ENCODE measurements at places on chromosomes 4 and X.
A peak's percentile ranks its signal among the peaks of the same experiment; 100 is the strongest.

- DNase-seq: peak; percentile 7
Measured at GRCh38 chr4:54320826-54321685, 92.0 kb downstream of the PDGFRA start.

DNA sequence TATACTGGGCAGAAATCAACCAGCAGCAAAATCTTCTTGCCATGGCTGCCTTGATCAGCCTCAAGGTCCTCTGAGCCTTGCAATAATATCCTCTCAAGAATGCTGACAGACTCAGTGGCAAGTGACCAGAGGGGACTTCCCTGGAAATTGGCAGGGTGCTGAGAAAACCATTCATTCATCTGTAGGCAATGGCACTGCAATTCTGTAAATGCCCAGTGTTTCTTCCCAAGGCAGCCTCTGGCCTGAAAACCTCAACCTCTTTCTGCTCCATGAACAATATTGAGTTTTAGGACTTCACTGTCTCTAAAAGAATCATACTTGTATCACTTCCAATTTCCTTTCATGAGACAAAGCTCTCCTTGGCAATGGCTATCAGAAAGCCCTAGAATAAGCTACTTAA lies 754.3 kb upstream of the TENM3 start:
- DNase-seq: peak; percentile 69

- peak; percentile 42 for DNase-seq
Measured at GRCh38 chr4:19739101-19739651, 512.5 kb upstream of the SLIT2 start.

DNA sequence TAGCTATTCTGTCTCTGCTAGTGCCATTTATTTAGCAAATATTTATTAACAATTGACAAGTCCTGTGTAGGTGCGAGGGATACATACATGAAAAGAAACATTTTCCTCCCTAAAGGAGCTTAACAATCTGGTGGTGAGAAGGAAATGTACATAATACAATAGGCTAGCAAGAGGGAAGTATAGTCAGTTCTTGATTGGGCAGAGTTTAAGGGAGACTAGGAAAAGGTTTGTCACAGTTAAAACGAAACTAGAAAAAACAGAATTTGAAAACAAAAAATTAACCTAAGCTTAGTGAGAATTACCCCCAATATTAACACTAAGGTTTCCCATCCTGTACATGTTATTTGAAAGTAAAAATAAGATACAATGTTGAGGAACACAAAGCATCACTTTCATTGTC lies 8.6 kb upstream of the MAML3 start:
- DNase-seq: no peak

- peak; percentile 16 for DNase-seq
Measured at GRCh38 chr4:148094149-148094548, 348.1 kb downstream of the NR3C2 start.

DNA sequence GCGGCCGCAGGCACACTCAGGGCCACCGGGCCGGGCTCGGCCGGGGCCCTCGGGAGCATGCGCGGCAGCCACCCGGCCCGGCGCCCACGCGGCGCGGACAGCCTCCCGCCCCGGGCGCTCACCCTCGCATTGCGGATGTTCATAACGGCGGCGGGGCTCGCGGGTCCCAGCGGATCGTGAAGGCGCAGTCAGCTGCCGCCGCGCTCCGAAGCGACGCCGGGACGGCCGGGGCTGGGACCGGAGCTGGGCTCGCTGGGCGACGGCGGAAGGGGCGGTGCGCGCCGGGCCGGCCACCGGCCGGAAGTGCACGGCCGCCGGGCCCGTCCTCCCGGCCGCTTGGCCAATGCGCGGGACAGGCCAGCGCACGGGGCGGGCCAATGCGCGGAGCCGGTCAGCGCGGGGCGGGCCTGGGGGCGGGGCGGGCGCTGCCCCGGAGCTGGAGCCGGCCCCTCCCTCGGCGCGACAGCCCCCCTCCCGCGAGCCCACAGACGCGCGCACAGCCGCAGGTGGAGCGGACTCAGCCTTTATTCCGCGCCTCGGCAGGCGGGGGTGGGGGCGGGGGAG lies at the start of gene NAA10:
TSS of gene NAA10 (minus strand) at position 276 of the 564 bp plus-strand sequence. CDS start at position 143, 133 bp downstream.
- peak; percentile 89 for DNase-seq

DNA sequence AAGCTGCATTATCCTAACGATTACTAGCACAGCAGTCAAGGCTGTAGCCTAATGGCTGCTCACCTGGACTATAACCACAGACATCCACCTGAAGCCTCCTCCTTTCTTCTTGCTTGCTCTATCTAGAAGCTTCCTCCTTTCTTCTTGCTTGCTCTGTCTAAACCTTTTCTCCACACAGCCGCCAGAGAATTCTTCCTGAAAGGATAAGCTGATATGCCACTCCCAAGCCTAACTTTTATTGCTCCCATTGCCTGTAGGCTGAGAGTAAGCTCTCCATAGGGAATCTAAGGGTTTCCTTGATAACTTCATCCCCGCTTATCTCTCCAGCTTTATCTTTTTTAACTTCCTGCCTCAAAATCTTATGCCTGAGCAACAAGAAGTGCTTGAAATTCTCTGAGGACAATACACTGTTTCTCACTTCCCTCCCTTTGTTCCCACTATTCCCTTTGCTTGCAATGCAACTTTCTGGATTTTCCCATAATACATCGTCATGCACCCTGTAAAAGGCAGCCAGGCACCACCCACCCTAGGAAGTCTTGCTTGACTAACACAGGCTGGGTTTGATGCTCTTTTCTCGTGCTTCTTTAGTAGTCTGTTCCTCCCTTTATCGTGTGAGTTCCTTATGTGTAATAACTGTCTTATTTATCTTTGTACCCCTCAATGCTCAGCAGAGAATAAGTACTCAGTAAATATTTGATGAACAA lies 1.4 kb upstream of the LRIT3 start:
- no peak for DNase-seq

DNA sequence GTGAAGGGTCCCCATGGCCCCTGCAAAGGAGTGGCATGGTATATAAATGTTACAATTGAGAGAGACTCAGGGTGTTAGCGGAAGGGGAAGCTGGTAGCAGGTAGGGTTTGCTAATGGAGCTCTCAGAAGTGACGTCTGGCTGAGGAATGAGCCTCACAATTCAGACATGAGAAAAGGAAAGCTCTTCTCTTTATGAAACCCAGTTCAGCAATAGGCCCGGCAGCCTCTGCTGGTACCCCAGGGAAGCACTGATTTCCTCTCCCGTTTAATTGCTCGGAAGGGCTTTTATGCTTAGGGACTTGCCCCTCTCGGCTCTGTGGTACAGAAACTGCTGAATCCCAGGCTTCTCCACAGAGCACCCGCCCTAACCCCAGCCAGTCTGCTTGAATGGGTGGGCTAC lies 19.4 kb upstream of the AFAP1 start:
- no peak for DNase-seq

GRCh38 chr4:16139066-16139945 lies 55.5 kb upstream of the PROM1 start:
- no peak for DNase-seq

DNA sequence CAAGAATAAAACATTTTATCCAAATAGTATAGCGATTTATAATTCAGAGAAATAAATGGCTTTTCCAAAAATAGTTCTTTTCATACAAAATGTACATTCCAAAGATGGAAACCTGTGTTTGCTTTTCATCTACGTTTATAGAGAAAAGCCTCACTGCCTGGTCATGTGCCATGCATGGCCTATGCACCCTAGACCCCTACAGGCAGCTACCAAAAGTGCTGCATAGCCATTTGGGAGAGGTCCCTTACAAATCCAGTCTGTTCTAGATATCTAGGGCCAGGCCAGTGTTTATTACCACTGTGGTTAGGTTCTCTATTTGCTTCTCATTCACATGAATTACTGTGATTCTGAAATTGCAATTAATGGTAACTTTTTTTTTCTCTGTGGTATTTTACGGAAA lies 17.2 kb downstream of the HMGB2 start:
- peak; percentile 60 for DNase-seq

DNA sequence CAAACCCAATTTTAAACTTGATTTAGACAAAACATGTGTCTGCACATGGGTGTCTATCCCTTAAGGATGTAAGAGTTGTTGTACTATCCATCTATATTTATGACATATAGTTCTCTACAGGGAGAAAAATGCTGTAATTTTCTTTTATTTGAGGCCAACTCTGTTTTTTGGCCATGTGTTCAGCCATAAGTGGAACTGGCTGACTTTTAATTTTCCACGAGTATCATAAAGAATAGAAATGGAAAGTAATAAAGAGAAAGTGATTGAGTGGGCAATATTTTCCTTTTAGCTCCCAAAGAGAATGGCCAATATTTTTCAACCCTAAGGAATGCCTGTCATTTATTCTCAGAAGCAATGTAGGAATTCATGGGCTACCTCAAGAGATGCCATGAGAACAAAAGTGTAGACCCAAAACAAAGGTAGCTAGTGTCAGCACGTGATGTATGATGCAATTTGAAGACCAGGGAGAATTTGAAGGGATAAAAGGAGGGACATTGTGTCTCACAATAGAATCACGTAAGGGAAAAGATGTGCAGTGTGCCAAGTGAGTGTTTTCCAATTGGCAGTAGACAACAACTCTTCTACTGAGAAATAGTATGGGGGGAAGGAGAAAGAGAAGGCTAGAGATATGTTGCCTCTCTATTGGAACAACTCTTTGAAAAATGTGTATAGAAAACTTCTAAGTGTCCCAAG lies 27.8 kb upstream of the MXRA5 start:
- no peak for DNase-seq

DNA sequence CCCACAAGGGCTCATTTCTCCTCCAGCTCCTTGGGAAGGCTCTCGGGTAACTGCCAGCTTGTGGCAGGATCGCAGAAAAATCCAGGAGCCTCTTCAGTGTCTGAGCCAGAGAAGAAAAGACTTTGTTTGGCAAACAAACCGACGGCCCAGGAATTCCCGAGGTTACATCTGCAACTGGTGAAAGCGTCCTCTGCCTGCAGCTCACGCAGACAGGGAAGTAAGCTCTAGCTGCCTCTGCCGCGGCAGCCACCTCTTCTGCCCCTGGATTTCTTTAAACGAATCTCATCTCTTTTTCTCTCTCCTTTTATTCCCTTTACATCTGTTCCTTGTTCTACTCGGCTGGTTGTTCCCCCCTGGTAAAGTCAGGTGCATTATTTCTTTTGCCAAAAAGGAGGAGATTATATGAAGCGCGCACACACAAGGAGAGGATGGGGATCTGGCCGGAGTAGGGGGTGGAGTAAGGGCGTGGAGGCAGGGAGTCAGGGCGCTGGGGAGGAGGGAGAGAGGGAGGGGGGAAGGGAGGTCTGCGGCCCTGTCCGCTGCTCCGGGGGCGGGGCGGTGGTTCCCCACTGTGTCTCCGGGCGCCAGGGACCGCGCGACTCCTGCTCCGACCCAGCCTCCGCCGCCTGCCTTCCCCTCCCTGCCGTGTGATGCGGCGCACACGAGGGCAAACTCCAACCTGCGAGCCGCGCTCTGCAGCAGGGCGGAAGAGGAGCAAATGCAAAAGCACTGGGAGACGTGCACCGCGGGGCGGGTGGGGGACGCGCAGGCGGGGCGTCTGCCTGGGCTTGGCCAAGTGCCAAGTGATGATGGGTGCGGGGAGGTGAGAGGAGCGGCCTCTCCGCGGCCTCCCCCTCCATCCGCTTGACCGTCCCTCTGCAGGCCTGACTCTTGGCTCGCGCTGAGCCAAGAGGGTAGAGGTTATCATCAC lies at the start of gene DCHS2:
TSS of gene DCHS2 (minus strand) at position 459 of the 931 bp plus-strand sequence. CDS start at position 15, 444 bp downstream.
- peak; percentile 75 for DNase-seq

DNA sequence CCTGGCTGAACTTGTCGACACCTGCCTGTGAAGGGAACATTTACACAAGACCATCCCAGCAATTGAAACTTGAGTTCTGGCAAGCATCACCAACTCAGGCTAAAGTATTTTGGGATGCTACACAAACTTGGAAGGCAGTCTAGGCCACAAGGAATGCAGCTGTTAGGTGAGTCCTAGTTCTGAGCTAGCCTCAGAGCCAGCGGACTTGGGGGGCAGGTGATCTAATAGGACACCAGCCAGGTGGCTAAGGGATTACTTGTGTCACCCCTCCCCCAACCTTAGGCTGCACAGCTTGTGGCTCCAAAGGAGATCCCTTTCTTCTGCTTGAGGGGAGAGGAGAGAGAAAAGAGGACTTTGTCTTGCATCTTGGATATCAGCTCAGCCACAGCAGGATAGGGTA lies 62.3 kb upstream of the DKK2 start:
- no peak for DNase-seq

DNA sequence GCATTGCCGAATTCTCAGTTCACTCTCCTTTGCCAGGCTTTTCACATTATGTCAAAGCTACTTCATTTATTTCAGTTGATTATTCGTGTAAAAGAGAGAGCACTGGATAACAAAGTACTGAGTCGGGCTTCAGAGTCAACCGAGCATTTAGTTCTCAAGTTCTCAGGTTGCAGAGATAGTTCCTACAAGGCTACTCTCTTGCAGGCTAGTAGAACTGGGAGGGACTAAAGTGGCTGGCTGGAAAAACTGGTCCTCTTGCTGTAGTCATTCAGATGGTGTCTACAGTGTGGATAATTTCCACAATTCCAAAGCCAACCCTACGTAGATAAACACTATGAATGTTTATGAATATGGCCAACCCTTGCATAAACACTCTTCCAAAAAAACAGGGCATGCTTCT lies 4.6 kb upstream of the CCNG2 start:
- DNase-seq: no peak

GRCh38 chrX:116801943-116802342 lies 339.2 kb upstream of the CT83 start:
- DNase-seq: no peak

- DNase-seq: no peak
Measured at GRCh38 chrX:121858867-121859647, 811.6 kb downstream of the GLUD2 start.

DNA sequence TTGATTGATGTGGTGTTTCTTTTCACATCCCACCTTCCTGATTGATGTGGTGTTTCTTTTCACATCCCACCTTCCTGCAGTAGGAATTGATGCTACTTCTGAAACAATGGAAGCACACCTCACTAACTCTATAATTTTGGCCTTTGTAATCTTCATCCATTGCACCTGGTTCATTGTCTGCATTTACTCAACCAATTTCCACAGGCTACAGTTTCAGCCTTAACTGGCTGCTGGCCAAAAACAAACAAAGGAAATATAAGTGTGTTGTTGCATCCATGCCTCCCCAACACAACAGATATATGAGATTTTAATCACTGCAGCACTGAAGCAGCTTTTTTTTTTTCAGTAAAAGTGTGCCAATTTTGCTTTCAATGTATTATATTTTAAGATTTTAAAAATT lies 867.6 kb upstream of the PCDH7 start:
- peak; percentile 88 for DNase-seq

GRCh38 chr4:39367166-39367565 lies 1.0 kb upstream of the RFC1 start:
- no peak for DNase-seq

DNA sequence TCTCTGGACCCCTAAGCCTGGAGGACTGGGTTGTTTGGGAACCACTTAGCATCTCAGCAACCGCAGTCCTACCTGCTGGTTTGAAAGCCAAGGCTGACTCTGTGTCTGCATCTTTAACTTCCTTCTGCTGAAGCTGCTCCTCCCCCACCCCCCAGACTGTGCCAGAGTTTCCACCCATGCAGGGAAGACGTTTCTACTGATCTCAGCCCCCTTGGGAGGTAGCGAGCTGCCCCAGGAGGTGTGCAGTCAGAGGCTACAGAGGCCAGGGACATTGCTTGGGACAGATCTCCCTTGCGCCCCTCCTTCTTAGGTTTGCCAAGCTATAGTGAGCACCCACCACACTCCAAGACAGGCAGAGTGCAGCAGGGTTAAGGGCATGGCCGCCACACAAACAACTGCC lies 4.7 kb upstream of the FATE1 start:
- DNase-seq: no peak

Data from NCI-H69 (cell line).